ENCODE measurements at places on chromosomes 6 and 20.

DNA sequence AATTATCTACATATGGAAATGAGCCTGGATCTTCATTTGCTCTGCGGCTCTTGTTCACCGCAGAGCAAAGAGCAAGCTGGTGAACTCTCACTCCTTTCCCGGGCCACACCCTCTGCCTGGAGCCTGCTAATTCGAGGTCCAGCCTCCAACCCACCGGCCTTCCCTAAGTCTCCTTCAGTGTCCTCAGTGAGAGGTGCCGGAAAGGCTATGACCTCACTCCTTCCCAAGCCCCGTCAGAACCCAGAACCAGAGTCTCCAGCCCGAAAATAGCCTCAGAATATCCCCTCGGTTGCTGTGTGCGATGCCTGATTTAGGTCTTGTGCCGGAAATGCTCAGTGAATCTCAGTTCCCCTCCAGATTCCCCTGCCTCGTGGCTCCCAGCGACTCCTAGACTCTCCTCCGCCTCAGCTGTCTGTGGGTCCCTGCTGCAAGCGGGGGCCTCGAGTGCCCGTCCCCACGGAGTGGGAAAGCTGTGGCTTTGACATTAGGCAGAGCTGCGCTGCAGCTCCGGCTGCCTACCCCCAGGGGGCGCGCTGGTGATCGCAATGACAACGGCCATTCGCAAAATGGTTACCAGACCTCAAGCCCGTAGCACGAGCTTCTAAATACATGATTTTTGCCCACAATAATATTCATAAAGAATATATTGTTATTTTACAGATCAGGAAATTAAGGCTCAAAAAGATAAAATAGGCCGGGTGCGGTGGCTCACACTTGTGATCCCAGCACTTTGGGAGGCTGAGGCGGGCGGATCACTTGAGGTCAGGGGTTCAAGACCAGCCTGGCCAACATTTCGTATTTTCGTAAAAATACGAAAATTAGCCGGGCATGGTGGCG lies 4.1 kb upstream of the BNIP5 start:
- DNase-seq = peak; percentile 83

- peak; percentile 40 for DNase-seq
These were observed 109.3 kb downstream of the GPX5 start for GRCh38 chr6:28634761-28635546.

GRCh38 chr6:109396046-109396718 lies 13.9 kb upstream of the CD164 start:
- no peak for DNase-seq

GRCh38 chr6:11878735-11879134 lies 100.1 kb upstream of the ADTRP start:
- no peak for DNase-seq

GRCh38 chr6:151167034-151167433 lies 72.7 kb upstream of the AKAP12 start:
- DNase-seq = no peak

GRCh38 chr20:19958219-19958618 lies 58.9 kb upstream of the NAA20 start:
- no peak for DNase-seq

GRCh38 chr6:53302678-53303360 lies 45.9 kb downstream of the ELOVL5 start:
- no peak for DNase-seq

DNA sequence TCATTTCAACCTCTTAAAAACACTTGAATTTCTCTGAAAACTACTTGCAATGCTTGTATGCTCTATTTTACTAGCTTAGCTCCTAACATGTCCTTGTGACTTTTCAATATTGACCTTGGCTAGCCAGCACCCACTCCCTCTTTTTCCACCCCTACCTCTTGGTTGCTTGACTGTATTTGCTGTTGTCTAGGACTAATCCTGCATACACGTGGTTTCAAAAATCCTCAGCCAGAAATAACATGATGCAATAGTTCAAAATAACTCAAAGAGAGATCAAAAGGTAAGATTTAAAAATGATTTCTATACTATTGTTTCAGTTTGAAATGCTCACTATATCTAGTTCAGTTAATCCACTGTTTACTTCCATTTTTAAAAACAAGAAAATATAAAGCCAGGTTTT lies 102.3 kb upstream of the TBX18 start:
- no peak for DNase-seq

DNA sequence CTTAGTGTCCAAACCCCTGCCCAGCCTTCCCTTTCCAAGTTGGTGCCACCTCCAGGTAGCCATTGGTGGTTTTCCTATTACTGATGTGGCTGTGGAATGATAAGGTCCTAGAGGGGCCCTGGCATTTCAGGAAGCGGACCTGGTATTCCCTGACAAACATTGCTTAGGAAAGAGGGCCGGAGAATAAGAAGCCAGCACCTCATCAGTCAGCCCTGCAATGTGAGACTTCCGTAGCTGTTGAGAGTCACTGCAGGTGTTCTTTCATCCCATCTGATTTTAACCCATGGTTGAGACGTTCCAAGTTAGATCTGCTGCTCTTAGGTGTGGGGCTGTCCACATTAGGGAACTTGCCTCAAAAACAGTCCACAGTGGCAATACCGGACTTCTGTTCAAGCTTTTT lies 14.8 kb upstream of the NPEPL1 start:
- DNase-seq = no peak

- no peak for DNase-seq
These were observed 232.9 kb downstream of the EPM2A start for GRCh38 chr6:145502416-145502815.

- no peak for DNase-seq
These were observed 47.6 kb upstream of the RNF24 start for GRCh38 chr20:4062721-4063606.

- peak; percentile 92 for DNase-seq
These were observed at the start of gene TBPL1 for GRCh38 chr6:133952815-133953633. TBPL1 (plus strand) TSS chr6:133953224; CDS start chr6:133980126, 26,902 bp downstream.

DNA sequence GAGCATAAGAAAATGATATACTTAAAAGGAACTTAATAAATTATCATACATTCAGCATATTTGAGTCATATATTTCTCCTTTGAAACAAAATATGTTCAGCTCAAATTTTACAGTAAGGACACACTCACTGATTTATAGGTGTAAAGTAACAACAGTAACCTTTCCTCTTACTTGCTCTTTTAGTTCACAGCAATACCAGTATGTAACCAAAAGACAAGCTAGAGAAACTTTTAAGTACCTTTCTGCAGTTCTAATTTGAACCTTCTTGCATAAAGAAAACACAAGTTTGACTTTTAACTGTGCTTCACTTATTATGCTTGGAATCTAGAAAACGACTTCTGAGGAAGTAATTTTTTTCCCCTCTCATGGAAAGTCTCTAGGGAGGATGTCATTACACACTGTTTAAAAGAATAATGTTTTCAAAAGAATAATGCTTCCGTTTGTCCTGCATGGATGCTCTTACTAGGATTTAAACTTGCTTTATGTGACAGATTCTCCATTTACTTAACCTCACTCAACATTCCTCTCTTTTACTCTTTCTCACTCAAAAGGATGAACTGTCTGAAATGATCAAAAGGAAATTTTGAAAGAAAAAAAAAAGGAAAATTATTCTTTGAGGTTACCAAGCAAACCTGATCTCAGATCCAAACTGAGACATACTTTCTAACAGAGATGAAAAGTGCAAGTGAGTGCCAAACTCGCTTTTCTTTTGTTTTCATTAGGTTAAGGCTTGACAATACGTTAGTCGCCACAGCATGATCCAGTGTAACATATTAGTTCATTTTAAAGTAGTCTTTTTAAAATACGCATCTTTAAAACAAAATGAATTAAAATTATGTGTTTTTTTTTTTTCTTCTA lies 22.4 kb upstream of the CALHM6 start:
- DNase-seq = no peak

DNA sequence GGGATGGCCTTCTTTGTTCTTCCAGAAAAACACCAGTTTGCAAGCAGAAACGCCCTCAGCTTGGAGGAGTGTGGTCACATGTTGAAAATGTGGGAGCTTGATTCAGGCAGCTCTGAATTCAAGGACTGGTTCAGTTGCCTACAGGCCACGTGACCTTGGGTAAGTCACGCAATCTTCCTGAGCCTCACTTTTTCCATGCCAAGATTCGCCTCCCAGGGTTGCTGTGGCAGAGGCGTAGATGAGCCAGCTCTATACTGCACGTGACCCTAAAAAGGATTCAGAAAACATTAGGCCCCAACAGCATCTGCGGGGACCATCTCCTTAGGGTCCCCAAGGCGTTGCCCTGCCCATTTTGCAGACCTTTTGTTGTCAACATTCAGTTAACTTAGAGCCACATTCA lies 112.0 kb upstream of the SNX9 start:
- no peak for DNase-seq

DNA sequence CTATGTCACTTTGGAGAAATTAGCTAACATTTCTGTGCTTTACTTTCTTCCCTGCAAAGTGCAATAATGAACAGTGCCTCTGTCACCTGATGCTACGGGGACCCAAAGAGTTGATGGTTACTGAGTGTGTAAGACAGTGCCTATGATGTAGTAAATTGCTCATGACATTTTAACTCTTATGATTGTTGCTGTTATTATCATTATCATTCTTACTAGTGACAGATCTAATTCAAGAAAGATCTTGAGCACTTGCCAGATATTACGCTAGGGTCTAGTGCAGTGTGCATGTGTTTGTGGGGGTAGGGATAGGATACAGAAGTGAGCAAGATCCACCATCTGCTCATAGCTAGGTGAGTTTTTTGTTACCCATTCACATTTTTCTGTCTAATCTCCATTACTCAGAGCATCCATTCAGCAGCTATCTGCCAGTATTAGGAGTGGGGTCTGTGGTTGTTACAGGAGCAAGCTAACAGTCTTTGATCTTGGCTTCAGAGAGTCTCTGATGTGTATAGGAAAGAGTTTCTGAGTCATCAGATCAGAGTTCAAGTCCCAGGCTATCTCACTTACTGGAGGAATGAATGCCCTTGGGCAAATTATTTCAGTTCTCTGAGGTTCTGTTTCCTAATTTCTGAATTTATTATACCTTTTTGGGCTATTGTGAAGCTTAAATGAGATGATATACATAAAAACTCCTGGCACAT lies 33.1 kb upstream of the DAAM2 start:
- DNase-seq = no peak

GRCh38 chr6:146546443-146547043 lies 2.9 kb downstream of the RAB32 start:
- DNase-seq = no peak

DNA sequence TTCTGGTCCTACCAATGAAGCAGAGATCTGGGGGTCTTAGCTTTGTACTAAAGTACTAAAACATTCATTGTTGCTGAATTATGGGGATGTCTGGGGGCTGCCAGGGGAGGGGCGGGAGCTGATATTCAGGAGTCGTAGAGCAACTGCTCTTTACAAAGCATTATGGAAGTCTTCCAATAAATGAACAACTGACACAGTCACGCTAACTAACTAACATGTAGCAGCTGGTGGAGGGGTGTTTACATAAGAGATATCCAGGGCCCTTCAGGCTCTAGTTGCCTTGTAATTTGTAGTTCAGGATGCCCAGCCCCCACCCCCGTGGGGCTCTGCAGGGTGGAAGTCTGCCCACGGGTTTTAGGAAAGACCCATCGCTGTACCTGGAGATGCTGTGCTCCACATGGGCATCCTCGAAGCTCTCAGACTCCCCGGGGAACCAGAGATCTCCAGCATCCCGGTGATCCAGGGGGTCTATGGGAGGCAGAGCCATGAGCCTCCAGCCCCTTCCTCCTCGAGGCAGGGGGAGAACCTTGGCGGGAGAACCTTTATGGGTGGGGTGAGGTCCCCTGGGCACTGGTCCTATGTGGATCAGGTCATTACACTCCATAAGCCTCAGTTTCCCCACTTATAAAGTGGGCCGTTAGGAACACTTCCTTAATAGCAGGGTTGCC lies 3.4 kb downstream of the TREM2 start:
- DNase-seq = no peak

DNA sequence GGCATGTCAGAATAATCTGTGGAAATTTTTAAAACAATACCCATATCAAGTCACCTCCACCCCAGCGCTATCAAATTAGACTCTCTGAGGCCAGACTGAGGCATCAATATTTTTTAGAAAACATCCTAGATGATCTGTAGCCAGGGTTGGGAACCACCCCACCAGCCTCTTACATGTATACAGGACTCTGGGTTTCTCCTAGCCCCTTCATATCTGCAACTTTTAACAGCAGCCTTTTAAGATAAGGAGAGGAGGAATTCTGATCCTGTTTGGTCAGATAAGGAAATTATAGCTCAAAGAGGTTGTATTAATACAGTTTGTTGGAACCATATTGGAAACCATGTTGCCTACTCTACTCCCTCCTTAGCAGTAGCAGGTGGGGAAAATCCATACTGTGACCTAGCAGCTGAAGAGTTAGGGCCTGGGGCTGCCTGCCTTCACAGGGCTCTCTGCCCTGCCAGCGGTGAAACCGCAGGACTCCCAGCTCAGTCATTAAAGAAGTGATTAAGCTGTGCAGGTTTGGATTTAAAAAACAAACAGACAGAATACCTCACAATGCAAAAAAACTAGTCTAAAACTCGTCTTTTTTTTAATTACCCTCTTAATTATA lies 30.0 kb downstream of the BRPF3 start:
- no peak for DNase-seq

DNA sequence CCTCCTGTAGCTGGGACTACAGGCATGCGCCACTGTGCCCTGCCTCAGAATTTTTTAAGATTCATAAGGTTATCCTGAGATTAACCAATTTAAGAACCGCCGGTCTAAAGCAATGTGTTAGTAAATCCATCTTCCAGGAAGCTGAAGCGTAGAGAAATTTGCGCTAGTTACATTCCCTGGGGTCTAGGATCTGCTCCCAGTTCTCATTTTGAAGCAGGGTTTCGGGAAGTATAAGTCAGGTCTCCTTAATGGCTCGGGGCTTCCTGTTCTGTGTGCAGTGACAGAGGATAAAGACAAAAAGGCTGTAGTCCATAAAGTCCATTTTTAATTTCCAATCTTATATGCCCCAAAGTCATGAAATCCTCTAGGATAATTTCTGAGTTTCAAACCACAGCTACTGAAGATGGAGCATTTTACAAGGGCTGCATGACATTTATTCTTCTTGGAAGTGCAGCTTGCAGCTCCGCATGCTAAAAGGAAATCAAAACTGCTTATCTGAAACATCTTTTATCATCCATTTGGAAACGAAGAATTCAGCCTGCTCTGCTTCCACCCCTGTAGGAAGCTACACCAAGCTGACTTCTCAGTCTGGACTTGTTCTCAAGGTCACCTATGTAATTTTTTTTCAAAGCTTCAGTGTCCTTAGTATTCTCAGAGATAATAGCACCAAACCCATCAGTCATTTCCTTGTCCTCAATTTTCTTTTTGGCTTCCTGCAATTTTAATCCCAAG lies 326.1 kb downstream of the PRL start:
- DNase-seq = no peak

- DNase-seq = no peak
These were observed 19.4 kb downstream of the ERGIC3 start for GRCh38 chr20:35561268-35561667.

DNA sequence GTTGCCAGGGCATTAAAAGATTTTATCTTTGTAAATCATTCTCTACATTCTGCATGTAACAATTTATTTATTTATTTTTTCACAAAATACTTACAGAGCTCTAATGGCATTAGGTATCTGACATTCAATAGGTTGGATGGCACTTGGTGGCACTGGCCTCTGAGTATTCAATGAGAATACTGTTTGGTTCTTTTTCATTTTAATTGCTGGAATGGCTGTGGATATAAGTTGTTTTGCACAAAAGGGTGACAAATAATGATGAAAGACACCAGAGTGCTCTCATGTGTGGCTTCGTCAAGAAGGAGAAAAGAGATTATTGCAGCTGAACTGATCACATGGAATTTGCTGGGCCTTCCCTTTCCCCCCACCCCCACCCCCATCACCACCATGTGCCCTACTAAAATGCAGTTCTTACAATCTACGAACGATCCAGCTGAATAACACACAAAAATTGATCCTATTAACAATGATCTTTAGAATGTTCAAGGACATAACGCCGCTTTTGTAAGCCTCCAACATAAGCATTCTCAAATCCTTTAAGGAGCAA lies 195.2 kb upstream of the POU3F2 start:
- no peak for DNase-seq

GRCh38 chr6:15296735-15297134 lies 50.9 kb downstream of the JARID2 start:
- peak; percentile 46 for DNase-seq

All from GM10248 (cell line).